ENCODE measurements at places on chromosomes 12 and 14.

GRCh38 chr14:67557118-67557517 is 24.0 kb downstream of the PLEKHH1 start:
- no peak for DNase-seq

DNA sequence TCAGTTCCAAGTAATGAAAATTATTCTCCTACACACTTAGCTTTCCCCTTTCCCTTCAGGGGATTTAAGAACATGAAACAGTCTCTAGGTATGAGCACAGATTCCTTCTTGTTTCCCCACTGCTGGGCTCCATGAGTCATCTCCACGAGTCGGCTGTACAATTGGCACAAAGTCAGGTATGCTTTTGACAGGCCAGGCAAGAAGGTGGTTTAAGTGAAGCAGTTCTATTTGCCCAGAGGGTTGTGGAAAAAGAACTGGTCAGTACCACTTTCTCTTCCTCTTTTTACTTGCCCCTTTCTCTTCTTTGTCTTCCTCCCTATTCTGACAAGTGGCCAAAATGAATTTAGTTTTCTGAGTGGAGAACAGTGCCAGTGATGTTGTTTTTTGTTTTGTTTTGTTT is 16.3 kb downstream of the DYNC1H1 start:
- peak; percentile 72 for DNase-seq

GRCh38 chr14:88060576-88060975 is 55.6 kb downstream of the GPR65 start:
- DNase-seq = no peak

GRCh38 chr12:56061982-56062381 is 18.0 kb upstream of the ERBB3 start:
- no peak for DNase-seq

GRCh38 chr12:92718483-92718990 is 15.7 kb downstream of the PLEKHG7 start:
- no peak for DNase-seq

GRCh38 chr12:8648576-8649205 is 13.9 kb downstream of the MFAP5 start:
- DNase-seq = no peak

- DNase-seq = no peak
Observed at GRCh38 chr14:39880106-39880695, 448.0 kb upstream of the FBXO33 start.
